ENCODE measurements at places on chromosomes 7 and 10.

- DNase-seq: no peak
Observed at GRCh38 chr10:86657011-86657395, 2.7 kb downstream of the OPN4 start.

- no peak for DNase-seq
Observed at GRCh38 chr10:338171-339037, 203.1 kb downstream of the ZMYND11 start.

GRCh38 chr7:44220046-44220357 is 19.2 kb downstream of the YKT6 start:
- DNase-seq: no peak

DNA sequence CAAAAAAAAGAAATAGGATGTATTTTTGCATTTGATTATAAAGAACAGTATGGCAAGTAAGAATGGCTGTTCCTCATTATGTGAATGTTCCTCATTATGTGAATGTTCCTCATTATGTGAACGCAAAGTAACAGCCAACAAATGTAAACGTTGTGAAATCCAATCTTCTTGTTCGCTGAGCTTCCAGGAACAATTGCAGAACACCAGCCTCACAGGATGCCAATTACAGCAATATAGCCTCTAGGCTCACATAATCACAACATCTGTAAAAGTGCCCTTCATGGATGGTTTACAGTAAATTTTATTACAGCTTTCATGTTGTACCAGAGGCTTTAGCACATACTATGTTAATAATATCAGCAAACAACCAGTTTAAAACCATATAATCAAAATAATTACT is 71.6 kb downstream of the THSD7A start:
- DNase-seq: peak; percentile 54

GRCh38 chr7:120441850-120442249 is 168.9 kb downstream of the KCND2 start:
- DNase-seq: no peak

DNA sequence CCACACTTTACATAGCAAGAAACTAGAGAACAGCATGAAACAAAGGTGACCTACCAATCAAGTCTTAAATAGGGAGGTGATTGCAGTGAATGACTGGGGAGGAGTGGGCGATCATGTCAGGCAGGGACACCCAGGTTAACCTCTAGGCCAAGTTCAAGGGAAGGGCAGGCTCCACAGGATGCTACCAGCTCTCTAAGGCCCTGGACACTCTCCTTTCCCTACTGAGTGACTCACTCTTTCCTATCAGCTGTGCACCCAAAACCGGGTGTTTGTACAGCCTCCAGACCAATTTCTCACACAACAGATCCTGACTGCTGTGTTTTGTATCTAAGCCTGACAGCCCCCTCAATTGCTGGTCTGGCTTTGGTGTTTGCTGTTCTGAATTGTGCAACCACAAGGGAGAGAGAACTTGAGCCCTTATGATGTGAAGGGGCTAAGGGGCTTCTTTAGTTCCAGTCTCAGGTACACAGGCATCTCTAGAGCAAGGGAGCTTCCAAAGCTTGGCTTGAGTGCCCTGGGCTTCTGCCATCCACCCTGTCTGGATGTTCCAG is 107.8 kb downstream of the TBXAS1 start:
- DNase-seq: peak; percentile 80

- DNase-seq: peak; percentile 13
Observed at GRCh38 chr7:134447383-134447782, 11.5 kb downstream of the AKR1B1 start.

DNA sequence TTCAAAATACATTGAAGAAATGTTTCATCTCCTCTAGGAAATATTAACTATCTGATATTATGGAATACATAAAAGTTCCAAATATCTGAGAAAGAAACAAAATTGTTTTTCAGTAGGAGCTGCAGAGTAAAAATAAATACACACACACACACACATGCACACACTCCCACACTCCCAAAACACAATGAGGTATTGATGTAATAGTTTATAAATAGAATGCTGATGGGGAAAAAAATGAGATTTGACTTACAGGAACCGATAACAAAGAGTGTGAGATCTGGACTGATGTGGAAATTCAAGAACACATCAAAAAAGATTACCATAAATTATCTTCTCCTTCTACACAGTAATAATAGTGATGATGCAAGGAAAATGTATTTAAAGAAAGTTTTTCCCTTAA is 438.0 kb upstream of the CELF2 start:
- no peak for DNase-seq

DNA sequence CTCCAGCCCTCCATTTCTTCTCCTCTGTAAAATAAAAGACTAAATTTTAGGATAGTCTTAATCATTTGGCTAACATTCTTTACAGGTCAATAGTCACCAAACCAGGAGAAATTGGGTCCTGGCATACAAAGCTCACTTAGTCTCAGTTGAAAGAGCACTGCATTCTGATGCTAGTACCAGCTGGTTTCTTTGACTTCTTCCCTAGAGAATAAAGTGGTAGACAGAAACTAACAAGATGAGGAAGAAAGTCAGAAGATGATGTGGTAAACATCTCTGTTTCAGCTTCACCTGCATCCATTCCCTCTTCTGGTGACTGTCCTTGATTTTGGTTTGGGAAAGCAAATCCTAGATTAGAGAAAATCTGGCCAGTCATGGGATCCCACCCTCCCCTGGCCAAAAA is 37.2 kb downstream of the NKX2-3 start:
- no peak for DNase-seq

DNA sequence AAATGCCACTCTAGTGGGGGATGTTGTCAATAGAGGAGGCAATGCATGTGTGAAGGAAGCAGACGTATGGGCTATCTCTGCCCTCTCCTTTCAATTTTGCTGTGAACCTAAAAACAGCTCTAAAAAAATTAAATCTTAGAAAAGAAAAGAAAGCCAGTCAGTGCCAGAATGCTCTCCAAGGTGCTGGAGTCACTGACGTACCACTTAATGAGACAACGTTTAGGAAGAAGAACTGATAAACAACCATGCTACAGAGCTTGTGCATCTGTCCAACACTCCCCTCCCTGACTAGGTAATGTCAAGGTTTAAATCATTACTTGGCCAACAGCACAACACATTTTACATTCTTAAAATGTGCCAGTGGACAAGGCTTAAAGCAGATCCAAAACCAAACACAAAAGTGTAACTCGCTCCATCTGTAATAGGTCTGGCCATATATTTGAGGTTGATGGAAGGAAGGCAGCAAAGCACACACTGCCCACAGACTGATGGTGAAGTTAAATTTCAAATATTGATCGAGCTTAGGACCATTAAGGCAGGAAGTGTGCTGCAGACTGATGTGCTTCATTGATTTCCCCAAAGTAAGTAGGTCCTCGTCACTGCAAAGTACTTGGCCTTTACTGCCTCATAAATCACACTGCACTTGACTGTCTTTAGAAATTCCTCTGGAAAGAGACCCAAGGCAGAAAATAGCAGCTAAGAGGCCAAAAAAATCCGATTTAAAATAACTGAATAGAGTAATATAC is 15.5 kb downstream of the ARMH3 start:
- DNase-seq: no peak

- no peak for DNase-seq
Observed at GRCh38 chr10:32929634-32930033, 28.4 kb downstream of the ITGB1 start.

DNA sequence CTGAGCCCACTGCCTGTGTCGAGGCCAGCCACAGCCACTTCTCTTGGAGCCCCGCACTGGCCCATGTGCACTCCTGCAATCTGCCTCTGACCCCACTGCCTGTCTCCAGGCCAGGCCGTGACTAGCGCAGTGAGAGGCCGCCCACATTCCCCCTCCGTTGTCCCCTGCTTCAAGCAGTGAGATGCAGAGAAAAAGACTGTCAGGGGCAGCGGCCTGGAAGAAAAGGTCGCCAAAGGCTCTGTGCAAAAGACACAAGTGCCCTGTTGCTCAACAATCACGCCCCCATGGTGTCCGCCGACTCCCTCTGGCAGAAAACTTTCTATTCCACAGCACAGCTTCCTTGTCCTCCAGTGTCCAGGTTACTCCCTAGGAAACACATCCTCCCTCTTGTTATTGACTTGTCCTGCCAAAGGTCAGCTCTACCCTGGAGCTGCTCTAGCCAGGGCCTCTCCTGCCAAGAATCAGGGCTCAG is 9.9 kb downstream of the FAM131B start:
- no peak for DNase-seq

DNA sequence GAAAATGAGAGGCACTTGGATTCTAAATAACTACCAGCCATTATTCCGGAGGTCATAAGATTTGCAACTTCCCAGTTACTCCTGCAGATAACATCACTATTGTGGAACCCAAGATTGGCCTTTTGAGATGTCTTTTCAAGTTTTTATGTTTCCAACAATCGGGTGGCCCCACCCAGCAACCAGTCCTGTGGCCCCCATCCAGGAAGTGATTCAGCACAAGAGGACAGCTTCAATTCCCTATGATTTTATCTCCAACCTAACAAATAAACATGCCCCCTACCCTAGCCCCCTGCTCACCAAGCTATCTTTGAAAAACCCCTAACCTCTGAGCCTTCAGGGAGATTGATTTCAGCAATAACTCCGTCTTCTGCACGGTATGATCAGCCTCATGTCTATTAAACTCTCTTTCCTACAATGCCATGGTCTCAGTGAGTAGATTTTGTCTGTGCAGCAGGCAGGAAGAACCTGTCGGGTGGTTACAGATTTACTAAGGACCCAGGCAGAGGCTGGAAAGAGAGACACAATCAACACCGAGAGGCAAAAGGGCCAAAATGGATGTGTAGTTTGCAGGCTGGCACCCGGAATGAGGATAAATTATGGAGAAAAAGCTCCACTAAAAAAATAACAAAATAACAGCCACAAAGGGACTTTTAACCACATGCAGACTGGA is 83.9 kb upstream of the UNC5B start:
- no peak for DNase-seq

GRCh38 chr7:116305485-116306408 is 95.4 kb downstream of the TES start:
- DNase-seq: no peak

GRCh38 chr10:84665883-84666463 is 337.6 kb downstream of the CCSER2 start:
- DNase-seq: peak; percentile 52

GRCh38 chr10:6838118-6838517 is 258.0 kb upstream of the PRKCQ start:
- peak; percentile 9 for DNase-seq

GRCh38 chr7:39402034-39402433 is 164.2 kb upstream of the YAE1 start:
- no peak for DNase-seq

GRCh38 chr10:6657196-6657595 is 77.1 kb upstream of the PRKCQ start:
- DNase-seq: no peak

DNA sequence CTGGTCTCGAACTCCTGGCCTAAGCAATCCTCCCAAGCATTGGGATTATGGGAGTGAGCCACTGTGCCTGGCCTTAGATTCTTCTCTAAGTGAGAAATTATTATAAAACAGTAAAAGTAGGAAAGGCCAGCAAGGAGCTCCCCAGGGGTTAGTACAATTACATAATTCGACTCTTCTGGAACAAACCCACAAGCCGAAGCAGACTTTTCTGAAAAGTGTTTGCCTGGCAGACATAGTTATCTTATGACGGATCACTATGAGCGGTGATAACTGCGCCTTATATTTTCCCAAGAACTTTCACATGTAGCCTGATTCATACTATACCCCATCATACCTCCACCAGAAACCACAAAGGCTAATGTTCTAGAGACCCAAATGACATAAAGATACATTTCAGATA is 30.2 kb upstream of the SH3PXD2A start:
- DNase-seq: no peak

DNA sequence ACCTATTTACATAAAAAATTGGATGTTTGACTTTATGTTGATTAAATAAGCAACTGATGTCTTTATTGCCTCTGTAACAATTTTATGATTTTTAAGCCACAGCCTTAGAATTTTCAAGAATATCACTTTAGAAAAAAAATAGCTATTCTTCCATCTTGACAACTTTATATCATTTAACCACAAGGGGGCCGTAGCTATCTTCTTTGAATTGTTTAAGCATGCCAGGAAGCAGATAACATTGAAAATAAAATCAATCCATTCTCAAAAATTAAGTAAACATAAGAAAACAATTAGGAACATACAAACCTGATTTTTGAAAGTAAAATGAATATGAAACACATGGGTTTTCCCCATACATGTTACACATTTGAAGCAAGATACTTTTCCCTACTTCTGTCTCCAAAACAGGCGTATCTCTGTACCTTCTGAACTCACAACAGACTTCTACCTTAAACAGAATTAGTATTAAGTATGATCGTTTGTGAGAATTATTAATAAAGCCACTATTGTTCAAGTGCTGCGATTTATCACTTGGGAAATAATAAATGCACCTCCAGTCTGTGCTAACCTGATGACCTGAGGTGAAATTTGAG is 209.0 kb downstream of the CACNA2D1 start:
- DNase-seq: peak; percentile 57

DNA sequence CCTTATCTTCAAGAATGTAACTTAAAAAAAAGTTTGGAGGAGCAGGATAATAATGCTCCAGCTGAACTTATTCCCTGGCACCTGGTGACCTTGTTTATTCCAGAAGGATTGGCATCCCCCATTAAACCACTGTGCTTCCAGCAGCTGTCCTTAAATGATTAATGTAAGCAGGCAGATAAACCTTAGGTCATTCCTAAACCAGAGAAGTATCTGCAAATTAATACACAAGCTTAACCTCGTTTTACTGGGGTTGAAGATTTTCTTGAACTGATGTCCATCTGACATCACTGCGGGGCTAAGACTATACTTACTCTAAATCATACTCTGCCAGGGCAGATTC is 116.1 kb upstream of the PALS2 start:
- no peak for DNase-seq

DNA sequence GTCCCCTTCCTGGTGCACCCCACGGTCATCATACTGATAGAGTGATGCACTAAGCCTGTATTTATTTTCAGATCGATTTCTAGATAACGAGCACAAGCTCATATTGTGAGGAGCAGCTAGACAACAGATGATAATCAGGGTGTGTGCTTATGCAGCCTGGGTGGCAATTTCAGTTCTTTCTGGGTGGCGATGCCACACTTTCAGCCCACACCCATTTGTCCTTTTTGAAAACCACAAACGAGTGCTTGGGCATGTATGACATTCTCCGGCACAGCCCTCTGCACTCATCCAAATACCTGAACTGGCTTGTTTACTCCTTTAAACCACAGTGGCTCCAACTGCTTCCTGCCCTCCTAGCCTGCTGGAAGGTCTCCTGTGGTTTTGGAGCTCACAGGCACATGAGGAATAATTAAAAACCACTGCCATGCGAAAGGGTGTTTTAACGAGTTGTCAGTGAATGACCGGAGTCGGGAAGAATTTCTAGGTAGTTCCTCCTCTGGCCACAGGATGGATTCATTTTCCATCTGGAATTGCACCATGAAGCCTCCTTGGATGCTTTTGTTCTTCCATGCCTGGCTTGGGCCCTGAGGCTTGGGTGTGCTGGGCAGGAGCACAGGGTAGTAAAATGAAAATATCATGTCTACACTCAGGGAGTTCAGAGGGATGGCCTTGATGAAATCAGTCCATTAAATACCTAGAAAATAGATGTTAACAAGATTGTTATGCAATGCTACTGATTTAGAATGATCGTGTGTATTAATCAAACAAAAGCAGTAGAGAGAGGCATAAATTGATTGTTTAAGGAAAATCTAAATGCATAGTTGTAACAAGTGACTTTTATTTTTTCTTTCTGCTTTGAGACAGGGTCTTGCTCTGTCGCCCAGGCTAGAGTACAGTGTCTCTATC is 52.4 kb upstream of the ITGB1 start:
- DNase-seq: no peak
